NCI-H82 (cell line): ENCODE measurements at places on chromosomes 1 and 21.

- peak; percentile 76 for DNase-seq
These were observed 24.5 kb downstream of the CLIC6 start for GRCh38 chr21:34693192-34693810.

- DNase-seq = no peak
These were observed 400.7 kb downstream of the PLA2G4A start for GRCh38 chr1:187229496-187229895.

DNA sequence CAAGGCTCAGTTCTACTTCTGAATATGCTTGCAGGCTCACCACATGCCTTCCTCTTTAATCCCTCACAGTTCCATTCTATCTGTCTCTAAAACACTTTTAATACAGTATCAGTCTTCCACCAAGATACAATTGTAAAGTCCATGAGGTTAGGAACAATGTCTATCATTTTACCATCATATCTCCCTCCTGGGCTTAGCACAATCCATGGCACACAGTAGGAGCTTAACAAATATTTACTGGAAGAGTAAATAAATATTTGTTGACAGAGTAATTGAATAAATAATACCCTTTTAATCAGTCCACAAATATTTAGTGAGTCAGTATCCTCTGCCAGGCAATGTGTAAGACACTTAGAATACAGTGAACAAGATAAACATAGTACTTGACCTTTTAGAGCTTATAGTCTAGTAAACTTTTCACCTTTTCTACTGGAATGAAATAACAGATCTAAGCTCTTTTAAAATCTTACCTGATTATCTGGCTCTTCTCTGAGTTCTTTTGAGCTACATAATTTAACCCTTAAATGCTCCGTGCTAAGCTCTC lies 12.7 kb upstream of the GADD45A start:
- no peak for DNase-seq

GRCh38 chr1:15089258-15089992 lies 64.1 kb upstream of the TMEM51 start:
- DNase-seq = no peak

- no peak for DNase-seq
These were observed 49.6 kb upstream of the GOLT1A start for GRCh38 chr1:204263254-204263910.

DNA sequence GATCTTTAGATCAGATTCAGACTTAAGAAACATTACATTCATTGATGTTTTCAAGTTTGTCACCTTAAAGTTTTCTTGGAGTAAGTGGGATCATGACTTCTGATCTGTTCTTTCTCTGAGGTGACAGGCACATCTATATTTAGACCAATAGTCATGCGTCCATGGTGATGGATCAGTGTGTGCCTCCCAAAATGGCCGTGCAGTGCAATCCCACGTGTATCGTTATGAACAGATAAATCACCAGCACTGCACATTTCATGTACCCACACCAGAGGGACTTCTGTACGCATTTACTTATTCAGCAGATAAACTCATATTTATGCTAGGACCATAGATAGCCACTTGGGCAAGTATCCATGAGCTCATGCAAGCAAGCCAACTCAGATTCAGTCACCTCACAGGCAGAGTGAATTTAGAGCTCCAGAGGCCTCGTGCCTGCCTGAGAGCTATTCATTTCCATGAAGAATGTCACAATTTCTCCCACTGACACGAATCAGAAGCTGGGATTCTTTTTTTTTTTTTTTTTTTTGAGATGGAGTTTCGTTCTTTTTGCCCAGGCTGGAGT lies 13.9 kb upstream of the WDR26 start:
- DNase-seq = no peak

- no peak for DNase-seq
These were observed 1.7 kb downstream of the CAMK1G start for GRCh38 chr1:209585197-209585596.

DNA sequence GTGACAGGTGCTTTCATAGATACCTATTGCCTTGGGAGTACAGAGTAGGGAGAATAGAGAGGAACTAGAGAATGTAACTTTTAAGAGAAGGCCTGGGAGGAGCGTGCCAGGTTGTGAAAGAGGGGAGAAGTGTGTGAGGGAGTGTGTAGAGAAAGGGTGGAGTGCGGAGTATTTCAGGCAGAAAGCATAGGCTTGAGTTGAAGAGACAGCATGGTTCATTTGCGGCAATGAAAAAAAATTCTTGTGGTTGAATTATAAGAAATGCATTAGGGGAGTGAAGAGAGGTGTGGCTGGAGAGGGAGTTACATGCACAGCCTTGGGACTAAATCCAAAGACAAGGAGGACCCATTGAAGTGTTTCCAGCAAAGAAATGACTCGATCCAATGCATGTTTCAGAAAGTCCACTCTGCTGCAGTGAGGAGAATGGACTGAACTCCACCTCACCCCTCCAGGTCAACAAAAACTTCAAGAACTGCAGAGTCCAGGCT lies 81.7 kb upstream of the ADAM30 start:
- DNase-seq = no peak

- no peak for DNase-seq
These were observed 525.5 kb downstream of the MATN1 start for GRCh38 chr1:30197639-30198450.

GRCh38 chr1:159686599-159687299 lies 27.6 kb downstream of the CRP start:
- DNase-seq = no peak

DNA sequence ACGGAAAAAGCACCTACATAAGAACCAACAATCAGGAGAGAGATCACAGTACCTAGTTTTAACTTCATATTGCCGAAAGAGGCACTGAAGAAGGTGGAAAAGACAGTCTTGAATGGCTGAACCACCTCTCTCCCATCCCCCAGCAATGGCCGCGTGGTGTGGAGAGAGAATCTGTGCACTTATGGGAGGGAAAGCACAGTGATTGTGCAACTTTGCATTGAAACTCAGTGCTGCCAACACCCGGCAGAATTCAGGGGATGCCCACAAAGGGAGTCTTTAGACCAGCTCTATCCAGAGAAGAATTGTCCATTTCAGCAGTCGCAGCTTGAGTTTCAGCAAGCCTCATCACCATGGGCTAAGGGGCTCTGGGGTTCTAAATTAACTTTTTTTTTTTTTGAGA lies 186.3 kb upstream of the USP25 start:
- DNase-seq = no peak

DNA sequence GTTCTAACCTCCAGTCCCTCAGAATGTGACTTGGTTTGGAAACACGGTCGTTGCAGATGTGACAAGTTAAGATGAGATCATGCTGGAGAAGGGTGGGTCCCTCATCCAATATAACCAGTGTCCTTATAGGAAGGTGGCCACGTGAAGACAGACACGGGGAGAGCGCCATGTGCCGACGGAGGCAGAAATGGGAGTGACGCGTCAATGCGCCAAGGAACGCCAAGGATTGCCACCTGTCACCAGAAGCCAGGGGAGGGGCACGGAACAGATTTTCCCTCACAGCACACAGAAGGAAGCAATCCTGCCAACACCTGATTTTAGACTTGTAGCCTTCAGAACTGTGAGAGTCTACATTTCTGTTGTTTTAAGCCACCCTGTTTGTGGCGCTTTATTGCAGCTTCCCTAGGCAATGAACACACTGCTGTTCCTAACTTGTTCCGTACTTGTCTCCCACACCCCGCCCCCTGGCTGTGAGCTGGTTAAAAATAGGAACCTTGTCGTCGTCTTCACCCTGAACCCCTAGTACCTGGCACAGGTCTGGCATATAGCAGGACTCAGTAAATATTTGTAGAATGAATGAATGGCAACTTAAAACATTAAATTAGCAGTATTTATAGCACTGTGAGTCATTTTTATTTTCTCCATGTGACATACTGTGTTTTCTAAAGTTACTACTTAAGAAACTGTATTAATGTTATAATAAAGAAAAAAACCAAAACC lies 14.2 kb downstream of the RIMS3 start:
- DNase-seq = peak; percentile 18

GRCh38 chr1:8970870-8971337 lies 25.2 kb downstream of the CA6 start:
- peak; percentile 20 for DNase-seq

DNA sequence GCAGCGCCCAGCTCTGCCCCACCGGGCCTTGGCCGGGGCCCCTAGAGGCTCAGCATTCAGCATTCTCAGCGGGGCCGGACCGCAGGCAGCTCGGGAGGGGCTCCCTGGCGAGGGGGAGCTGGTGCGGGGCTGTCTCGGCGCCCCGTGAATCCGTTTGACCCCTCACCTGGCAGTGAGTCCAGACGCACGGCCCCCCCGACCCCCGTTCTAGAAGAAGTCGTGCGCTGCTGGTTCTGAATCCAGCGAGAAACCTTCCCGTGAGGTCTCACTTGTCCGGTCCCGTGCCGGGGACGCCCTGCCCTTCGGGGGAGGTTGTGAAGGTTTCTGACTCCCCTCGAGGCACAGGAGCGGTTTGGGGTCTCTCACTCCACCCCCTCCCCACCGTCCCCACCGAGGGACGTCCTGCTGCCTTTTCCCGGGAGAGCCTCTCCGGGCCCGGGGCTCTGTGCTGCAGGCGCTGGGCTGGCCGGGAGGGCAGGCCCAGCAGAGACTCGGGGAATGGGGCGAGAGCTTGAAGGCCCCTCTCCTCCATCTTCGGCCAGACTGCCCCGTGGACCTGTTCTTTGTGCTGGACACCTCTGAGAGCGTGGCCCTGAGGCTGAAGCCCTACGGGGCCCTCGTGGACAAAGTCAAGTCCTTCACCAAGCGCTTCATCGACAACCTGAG lies 655 bp downstream of the COL6A1 start:
- DNase-seq = no peak

DNA sequence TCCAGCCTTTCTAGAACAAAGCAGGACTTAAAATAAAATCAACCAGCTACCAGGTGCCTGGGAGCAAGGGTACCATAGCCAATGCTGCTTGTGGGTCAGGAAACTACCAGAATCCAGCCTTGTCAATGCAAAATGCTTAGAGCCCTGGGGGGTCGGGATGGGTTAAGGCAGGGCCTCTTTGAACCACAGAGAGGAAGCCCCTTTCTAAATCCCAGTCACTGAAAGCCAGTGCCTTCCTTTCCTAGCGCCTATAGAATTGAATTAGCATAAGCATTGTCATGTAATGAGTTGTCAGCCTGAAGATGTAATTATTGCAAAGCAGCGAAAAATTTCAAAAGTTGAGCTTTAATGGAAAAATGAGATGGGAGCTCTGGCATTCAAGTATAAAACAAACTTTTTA lies 176.6 kb upstream of the DAB1 start:
- no peak for DNase-seq

- peak; percentile 72 for DNase-seq
These were observed 35.3 kb downstream of the RERE start for GRCh38 chr1:8782001-8782620.

DNA sequence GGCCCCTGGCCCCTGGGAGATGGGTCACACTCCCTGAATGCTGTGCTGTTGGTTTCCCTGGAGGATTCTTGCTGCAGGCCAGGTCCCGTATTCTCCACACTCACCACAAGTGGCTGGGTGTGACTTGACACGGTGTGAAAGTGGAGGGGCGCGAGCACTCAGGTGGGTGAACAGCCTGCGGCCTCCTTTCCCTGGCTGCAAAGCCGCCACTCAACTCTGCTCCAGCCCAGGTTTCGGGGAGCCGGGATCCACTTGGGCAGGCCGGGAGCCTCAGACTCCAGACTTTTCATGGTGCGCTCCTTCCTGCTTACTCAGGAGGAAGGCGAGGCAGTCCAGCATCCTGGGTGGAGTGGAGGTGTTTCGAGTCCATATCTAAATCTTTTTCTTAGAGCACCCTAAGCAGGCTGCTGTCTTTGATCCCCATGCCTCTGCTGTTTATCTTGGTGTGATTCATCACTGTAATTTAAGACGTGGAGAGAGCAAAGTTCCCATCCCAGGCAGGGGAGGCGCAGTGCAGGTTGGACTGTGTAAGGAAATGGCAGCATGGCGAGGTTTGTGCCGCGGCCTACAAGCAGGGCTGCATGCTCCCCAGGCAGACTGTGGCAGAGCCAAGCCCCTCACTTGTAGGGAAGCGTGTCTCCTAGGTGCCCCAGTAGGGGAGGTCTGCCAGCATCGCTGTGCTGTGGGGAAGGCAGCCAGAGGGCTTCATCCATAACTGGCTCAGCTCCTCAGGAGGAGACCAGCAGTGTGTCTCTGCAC lies 29.6 kb downstream of the VANGL1 start:
- DNase-seq = no peak

DNA sequence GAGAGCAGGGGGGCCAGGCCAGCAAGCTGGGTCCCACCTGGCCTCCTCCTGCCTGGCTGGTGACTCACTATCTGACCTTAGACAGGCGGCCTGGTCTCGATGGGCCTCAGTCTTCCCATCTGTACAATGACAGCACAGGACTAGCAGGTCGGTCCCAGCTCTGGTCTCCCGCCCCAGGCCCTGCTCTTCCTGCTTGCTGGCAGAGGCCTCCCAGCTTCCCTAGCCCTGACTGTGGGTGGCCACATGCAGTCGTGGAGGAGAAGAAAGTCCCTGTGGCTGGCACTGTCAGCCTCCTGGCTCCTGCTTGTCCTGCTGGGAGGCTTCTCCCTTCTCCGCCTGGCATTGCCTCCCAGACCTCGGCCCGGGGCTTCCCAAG lies 817 bp downstream of the EXTL1 start:
- no peak for DNase-seq

DNA sequence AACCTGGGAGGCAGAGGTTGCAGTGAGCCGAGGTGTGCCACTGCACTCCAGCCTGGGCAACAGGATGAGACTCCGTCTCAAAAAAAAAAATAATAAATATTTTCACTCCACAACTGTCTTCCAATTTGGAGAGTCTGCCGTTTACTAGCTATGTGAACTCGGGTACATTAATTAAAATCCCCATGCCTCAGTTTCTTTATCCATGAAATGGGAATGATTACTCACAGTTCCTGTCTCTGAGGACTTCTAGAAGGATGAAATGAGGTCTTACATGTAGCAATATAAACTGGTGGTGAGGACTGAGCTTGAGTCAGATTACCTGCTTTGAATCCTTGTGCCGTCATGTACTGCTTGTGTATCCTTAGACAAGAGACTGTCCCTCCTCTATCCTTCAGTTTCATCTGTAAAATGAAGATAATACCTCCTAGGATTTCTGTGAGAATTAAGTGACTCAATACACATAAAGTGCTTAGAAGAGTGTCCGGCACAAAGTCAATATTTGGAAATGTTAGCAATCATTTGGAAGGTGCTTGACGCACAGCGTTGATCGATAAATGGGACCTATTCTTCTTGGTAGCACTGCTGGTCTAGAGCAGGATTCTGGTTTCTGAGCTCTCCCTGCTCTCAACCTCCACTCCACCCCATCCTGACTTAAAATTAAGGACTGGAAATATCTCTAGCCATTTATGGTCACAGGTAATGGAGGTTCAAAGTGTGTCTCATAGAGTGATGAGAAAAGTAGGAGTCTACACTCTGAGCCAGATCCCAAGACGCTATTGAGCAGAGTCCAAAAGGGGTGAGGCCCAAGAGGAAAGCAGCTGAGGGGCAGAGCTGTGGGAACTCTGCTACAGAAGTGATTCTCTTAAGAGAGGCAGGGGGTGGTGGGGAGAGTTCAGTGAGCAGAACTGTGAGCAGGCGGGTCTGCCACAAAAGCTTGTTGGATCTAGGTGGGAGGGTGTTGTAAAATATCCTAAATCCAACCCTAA lies 11.6 kb upstream of the DDI2 start:
- DNase-seq = no peak

- DNase-seq = no peak
These were observed 23.8 kb upstream of the KIAA1614 start for GRCh38 chr1:180888870-180889269.
